ENCODE measurements at places on chromosomes 7 and 10.

DNA sequence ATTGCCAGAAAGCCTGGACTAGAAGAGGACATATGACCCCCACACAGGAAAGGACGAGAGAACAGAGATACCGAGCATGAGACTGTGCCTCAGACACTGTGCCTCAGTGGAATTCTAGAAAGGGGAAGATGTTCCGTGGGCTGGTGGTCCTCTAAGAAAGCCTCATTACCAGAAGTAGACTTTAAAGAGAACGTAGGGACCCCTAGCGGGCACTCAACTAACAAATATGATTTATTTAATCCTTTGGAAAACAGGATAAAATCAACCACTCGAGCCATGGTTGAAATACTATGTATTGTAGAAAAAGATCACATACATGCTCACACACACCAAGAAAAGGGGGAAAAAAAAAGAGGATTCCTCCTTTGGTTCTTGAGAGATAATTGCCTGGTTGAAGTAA, 701.2 kb upstream of the SORCS1 start:
- DNase-seq = no peak

DNA sequence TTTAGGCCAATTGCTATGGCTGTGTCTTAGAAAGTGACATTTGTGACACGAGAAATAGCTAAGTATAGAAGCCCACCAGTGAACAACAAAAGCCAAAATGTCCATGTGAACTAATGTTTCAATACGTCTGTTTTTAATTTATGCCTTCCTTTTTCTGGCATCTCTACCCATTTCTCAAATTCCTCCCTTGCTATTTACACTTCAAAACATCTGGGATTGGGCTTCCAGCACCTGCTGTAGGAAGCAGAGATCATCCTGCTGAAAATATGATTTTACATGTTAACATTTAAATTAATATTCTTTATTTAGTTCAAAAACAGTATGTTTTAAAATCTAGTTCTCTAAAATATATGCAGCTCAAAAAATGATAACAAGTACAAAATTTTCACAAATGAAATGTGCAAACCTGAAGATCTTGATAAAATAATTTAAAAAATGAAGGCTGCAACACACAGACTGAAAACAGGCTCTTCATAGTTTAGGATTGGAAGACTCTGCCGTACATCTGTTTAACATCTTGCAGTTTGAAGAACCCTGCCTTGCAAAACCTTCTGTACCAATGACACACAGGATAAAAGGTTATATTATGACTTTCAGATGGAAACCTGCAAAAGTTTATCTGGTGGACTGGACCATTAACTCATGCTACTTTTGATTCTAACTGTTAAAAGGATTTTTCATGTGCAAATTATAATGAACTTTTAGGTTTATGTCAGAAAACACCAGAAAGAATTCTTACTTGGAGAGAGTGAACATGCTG, 408.4 kb downstream of the SUGCT start:
- no peak for DNase-seq

DNA sequence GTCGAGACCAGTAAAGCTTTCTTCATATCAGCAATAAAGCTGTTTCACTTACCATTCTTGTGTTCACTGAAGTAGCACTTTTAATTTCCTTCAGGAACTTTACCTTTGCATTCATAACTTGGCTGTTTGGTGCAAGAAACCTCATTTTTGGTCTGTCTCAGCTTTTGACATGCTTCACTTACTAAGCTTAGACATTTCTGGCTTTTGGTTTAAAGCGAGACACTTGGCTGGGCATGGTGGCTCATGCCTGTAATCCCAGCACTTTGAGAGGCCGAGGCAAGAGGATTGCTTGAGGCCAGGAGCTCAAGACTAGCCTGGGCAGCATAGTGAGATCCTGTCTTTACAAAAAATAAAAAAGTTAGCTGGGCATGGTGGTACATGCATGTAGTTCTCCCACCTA, 15.8 kb downstream of the PLEKHA1 start:
- DNase-seq = no peak

GRCh38 chr7:131540491-131541162, 15.8 kb downstream of the PODXL start:
- no peak for DNase-seq

GRCh38 chr10:80739963-80740715, 202.4 kb downstream of the SH2D4B start:
- DNase-seq = no peak

- no peak for DNase-seq
These were observed 82.1 kb downstream of the VIPR2 start for GRCh38 chr7:159062569-159062968.

DNA sequence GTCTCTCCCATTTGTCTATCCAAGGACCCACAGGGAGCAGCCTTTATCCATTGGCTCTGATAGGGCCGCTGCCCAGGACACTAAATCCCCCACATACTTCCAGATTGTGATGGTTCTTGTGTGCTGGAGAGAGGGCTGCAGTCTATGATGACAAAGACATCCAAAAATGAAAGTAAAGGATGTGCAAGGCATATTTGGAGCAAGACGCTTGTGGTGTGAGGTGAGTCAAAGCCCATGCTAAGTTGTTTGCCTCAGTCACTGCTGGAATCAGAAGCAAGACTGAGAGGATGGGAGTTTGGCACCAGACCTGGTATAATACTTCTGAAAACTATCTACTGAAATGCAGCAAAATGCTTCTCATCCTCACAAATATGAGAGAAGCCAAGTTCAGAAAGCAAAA, 22.7 kb downstream of the ZNF22 start:
- DNase-seq = no peak

DNA sequence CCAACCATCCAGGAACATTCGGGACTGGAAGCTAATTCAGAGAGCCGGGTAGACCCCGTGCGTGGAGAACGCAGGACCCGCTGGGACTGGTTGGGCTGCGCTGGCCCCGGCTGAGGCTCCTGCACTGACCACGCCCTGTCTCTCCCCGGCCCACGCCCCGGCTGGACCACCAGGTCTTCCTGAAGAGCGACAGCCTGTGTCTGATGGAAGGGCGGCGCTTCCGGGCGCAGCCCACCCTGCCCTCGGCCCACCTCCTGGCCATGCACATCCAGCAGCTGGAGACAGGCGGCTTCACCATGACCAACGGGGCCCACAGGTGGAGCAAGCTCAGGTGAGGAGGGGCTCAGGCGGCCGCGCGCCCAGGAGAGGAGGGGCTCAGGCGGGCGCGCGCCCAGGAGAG, 10.2 kb upstream of the UTF1 start:
- DNase-seq = no peak

DNA sequence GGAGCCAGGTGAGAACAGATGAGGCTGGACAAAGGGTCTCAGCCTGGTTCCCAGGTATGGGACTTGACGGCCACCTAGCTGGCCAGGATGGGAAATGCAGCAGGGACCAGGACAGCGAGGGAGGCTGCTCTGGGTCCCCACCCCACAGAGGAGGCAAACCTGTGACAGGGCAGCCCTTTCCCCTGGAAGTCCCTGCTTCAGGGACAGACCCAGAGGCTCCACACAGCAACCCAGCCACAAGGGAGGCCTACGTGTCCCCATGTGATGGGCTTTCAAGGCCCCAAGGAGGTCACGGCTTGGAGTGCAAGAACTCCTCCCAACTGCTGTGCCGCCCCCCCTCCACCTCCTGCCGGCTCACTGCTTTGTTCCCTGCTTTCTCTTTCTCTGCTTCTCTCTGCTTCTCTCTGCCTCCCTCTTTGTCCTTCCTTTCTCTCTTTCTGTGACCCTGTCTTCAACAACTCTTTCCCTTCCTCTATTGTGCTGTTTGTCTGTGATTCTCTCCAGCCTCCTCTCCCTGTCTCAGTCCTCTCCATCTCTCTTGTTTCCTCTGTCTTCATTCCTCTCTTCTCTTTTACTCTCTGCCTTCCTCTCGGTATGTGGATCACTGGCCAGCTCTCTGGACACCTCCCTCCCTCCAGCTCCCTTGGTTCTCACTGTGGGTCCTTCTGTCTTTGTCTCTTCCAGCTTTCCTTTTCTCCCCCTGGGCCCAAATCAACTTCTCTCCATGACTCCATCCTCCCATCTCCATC, 9.6 kb upstream of the EIF5AL1 start:
- no peak for DNase-seq

DNA sequence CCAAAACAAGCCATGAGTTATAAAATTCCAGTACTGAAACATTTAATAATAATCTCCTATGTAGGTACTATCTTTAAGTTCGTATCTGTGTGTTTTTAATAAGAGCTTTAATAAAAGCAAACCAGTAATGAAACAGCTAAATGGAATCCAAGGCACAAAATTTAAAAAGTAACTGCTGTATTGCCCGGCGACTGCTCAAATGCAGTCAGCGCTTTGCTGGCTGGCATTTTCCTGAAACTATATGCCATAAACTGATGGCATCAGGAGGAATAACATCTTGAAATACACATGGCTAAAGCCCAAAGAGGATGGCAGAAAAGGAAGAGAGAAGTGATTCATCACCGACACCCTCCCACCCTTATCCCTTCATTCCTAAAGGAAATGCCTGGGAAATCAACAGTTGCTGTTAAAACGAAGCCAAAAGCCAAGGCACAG, 133.1 kb downstream of the CUBN start:
- DNase-seq = no peak

DNA sequence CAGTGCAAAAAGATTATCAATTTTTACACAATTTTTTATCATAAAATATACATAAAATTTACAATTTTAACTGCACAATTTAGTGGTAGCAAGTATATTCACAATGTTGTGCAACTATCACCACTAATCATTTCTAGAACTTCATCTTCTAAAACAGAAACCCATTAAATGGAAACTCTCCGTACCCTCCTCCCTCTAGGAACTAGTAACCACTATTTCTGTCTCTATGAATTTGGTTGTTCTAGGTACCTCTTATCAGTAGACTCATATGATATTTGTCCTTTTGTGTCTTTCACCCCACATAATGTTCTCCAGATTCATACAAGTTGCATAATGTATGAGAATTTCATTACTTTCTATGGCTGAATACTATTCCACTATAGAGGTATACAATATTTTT, 73.5 kb downstream of the HERC4 start:
- no peak for DNase-seq

DNA sequence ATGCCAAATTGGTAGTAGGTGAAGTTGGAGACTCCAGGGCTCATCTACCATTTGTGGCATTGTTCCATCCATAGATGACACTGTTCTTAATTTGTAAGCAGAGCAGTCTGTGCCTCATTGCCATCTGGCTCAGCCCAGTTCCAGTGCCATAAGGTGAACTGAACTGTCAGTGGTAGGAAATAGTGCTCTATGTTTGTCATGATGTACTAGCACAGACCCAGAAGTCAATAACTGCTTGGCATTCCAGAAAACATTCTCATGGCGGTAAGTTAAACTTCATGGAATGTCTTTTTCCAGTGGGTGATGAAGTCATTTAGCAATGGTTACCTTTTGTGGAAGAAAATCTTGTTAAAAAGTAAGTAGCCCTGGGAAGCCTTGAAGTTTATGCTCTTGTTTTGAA, 302.7 kb downstream of the SUGCT start:
- no peak for DNase-seq

- DNase-seq = no peak
These were observed 76.8 kb downstream of the RALA start for GRCh38 chr7:39700165-39700564.

GRCh38 chr7:51593628-51594027, 277.0 kb upstream of the COBL start:
- DNase-seq = no peak

- no peak for DNase-seq
These were observed 540.7 kb downstream of the MAGI2 start for GRCh38 chr7:78912781-78913180.

DNA sequence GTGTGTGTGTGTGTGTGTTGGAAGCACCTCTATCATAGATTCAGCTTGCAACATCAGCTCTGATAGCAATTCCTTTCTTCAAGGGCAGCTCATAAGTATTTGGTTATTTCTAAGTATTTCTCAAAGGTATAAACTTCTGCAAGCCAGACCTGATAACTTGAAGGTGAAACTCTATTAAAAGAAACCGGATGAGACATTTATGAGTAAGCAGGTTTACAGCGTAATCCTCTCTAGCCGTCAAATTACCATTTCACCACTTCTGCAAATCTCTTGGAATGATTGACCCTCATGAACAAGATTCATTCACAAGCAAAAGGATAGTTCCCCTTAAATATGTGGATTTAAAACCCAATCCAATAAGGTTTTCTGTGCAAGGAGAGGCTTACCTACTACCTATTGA, 23.1 kb downstream of the PDE1C start:
- DNase-seq = no peak

- DNase-seq = no peak
These were observed 73.6 kb downstream of the EMX2 start for GRCh38 chr10:117616179-117616578.

DNA sequence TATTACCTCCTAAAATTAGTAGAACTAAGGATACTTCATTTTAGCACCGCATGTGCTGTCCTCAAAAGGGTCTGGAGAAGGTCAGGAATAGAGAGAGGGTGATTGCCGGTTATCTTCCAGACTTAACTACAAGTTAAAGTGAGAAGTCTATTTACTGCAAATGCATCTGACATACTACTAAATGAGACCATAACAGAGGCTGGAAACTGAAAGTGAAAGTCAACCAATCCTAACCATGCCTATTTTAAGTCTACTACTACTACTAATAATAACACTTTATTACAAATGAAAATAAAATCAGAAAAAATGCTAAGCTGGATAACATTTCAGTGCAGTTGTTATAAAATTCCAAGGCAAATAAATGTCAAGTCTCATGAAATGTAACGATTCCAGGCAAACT, 244.7 kb downstream of the KIF20B start:
- DNase-seq = no peak

DNA sequence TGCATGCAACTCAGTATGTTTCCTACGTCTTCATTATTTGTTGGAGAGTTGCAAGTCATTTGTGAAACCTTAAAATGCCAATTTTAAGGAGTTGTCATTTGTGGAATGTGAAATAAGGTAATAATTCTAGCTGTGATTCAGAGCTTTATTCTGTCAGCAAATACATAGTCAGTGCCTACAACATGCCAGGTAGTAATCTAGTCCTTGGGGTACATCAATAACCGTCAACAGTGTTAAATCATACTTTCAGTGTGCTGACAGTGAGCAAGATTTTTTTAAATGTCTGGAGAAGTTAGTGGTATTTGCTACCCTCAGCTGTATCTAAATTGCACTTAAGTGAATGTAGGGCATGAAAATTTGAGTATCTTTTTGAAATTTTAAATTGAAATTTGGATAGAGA, 36.7 kb downstream of the MPLKIP start:
- DNase-seq = no peak

GRCh38 chr10:113381981-113382509, 170.8 kb upstream of the HABP2 start:
- no peak for DNase-seq

DNA sequence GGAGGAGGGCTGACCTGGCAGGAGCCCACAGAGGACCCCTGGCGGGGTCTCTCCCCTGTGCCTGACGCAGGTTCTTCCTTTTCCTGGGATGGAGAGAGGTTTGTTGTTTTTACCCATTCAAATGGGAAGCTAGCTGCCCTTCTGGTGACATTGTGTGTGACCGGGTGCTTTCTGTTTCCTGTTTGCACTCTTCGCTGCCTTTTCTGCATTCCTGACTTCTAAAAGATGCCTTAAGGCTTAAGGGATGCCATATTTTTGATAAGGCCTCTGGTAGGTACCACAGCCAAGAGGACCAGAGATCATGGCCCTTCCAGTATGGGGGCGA, 20.3 kb downstream of the ZNF783 start:
- DNase-seq = no peak
